Right ventricle myocardium superior (tissue), 1 donor: ENCODE measurements at places on chromosomes 11 and 22. TPM values are rescaled to one million over a fixed set of nuclear protein-coding genes. Genes with fewer than 3 reads are reported as not detected.

GRCh38 chr11:91795139-91795887 lies 429.3 kb upstream of the FAT3 start:
- DNase-seq: no peak

DNA sequence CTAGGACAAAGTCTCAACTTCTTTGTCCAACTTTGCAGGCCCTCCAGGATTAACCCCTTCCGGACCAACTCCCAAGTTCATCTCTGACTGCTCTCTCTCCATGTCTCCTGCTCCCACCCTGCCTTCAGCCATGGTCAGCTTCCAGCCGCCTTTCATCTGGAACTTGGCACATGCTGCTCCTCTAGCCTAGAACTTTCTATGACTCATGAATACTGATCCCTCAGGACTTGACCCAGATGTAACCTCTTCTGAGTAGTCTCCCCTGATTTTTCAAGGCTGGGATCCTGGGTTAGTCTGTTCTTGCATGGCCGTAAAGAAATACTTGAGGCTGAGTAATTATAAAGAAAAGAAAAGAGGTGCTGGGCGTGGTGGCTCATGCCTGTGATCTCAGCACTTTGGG lies 5.2 kb upstream of the SLC15A3 start:
- no peak for DNase-seq

Gene TTLL12
- total RNA-seq: 11.1 TPM

Gene OR10A5
- total RNA-seq: not detected

Gene LIN7C
- 14.9 TPM for total RNA-seq
